NCI-H1417 (cell line): ENCODE measurements at places on chromosomes 6 and 20.

DNA sequence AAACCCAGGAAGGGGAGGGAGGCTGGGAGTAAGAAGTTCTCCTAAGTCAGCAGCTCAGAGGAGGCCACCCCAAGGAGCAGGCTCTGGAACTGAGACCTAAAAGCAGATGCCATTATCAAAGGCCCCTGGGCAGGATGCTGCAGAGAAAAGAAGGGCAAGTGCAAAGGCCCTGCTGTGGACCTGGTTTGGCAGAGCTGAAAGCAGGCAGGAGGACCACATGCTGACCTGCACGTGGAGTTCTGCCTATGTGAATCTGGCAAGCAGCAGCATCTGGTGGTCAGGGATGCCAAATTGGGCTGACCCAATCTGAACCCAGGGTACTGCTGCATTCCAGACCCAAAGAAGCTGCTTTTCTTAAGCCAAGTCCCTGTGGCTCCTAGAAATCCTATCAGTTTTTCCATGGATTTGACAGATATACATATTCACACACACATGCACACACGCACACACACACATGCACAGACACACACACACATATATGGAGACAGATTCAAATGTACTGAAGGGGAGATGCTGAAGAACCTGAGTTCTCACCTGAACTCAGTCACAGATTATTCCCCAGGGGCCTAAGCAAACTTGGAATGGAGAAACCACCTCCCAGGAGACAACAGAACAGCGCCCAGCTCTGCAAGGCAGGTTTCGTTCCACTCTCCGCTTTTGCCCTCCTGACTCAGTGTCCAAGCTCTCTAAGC lies 119.9 kb downstream of the FOXA2 start:
- peak; percentile 54 for DNase-seq

DNA sequence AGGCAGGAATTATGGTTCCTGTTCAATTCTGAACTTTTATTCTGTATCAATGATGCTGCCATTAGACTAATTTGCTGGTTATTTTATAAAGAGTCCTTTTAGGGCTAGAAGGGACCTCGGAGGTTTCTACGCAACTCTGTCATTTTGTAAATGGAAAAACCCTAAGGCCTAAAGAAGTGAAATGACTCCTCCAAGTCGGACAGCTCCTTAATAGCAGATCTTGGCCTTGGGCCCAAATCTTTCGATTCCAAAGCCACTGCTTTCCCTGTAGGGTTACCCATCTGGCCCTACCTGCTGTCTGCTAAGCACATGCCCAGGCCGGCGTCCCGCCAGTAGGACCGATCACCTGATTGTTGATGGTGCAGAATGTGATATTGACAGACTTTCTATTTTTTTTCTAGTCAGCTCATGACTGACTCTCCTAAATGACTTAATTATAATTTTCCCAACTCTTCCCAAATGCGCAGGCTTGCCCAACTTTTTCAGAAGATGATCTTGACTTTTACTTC lies 40.2 kb downstream of the PLEKHG1 start:
- no peak for DNase-seq

DNA sequence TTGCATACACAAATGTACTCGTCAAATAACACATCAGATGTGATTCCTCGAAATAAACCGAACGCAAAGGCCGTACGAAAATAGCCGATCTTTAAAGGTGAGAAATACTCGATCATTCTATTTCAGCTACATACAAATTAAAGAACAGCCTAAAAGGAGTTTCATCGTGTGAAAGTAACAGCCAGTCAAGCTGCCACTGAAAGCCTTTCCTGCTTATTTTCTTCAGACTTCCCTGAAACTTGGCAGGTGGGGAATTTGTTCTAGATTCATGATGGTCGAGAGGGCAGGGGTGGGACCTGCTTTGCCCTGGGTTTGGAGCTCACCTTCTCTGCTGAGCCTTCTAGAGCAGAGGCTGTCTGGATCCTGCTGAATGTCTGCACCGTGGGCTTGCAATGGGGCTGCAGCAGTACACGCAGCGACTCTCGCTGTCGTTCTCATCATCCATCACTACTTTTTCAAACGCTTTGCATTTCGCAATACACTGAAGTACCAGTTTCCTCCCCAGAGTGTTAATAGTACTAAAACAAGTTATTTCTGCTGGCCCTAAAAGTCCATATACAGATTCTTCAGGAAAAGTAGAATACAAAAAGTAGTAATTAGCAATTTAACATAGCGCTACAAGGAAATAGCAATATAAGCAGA lies 16.2 kb downstream of the FOXC1 start:
- no peak for DNase-seq

- no peak for DNase-seq
These were observed 124.2 kb downstream of the LRRC1 start for GRCh38 chr6:53918854-53919510.

DNA sequence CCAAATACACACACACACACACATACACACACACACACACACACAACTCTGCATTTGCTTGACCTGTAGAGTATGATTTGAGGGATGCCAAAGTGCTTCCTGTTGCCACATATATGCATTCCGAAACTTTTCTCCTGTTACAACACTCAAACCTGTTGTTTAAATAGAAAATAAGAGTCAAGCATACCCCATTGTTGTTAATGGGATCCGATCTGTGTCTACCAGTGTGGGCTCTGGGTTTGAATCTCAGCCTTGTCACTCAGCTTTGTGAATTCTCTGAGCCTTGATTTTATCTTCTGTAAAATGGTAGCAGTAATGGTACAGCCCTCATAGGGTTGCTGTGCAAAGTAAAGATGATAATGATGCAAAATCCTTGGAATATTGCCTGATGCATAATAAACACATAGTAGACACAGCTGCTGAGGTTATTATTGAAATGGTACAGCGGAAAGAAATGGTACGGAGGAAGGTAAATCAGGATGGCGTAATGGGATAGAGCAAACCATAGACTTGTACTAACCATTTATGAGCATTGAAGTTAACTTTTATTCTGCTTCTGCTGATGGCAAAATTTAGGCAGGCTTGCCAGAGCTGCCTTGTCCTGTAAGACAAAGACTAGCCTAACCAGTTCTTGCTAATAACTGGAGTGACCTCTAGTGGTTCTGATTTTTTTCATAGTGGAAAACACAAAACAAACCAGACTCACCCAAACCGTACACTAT lies 113.5 kb upstream of the PHACTR1 start:
- DNase-seq = no peak

- no peak for DNase-seq
These were observed 135.5 kb downstream of the CLIC5 start for GRCh38 chr6:45880159-45880558.

DNA sequence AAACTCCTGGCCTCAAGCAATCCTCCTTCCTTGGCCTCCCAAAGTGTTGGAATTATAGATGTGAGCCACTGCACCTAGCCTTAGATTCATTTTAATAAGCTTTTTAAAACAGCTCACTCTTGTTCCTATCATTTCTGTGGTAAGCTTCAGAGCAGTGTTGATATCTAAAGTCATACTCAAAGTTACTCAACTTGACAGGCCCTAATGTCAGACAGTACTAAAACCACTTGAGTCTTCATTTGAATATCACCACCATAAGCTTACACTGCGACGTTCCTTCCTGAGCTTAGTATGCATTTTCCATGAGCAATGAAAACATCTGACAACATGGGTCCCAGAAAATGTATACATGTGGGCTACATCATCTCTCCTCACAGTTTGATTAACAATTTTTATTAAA lies 6.0 kb downstream of the FUCA2 start:
- DNase-seq = no peak

DNA sequence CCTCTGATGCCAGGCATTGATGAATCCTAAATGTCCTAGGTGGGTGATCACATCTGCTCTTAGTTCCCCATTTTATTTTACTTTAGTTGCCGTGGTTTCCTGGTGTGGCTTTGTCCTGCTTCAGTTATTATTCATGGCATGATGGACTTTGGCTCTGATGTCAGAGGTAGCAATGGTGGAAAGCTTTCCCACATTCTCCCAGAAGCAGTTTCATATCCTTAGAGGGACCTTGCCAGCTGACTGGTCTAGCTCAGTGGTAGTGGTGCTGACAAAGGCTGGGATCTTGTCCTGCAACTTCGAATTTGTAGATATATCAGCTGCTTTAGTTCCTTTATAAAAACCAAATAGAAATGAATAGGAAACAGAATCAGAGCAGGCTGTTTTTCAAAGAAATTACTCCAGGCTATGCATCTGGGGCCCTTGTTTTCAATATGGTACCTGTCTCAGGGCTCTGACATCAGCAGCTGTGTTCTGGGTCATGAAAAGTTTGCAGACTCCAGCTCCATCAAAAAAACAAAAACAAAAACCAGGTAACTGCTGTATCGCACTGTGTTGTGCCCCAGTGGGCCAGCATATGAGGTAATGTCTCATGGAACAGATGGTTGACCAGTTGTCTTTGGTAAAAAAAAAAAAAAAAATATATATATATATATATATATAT lies 133.7 kb downstream of the PLCB4 start:
- DNase-seq = no peak

DNA sequence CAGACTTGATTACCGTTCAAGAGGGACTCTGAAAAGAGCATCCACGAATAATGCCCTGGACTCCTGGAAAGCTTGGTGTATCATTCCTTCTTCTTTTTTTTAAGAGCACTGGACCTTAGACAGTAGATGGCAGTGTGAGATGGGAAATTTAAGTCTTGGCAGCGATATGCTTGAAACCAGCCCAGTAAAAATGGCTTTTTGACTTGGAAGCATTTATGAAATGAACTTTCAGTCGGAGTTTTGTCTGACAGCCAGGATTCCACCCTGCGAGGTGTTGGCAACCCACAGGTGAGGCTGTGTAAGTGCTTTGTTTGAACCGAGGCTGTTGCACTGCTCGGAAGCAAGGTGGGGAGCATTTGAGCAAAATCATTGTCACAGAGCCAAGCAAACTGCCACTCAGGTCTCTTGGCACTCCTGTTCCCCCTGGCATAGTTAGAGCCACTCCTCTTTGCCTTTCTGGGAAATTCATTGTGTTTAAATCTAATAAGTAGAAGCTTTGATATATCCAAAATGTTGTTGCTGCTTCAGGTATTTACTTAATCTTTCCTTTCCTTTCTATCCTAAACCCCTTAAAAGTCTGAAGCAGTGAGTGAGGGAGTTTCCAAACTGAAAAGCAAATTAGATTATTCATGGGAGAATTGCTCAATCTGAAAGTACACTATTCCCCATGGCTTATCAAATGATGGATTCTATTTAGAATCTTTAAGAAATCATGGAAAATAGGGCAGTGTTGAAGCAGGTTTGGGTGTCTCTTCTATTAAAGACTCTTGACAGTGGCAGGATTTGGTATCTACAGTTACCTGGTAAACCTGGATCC lies 272.8 kb upstream of the SLC35B3 start:
- peak; percentile 35 for DNase-seq

DNA sequence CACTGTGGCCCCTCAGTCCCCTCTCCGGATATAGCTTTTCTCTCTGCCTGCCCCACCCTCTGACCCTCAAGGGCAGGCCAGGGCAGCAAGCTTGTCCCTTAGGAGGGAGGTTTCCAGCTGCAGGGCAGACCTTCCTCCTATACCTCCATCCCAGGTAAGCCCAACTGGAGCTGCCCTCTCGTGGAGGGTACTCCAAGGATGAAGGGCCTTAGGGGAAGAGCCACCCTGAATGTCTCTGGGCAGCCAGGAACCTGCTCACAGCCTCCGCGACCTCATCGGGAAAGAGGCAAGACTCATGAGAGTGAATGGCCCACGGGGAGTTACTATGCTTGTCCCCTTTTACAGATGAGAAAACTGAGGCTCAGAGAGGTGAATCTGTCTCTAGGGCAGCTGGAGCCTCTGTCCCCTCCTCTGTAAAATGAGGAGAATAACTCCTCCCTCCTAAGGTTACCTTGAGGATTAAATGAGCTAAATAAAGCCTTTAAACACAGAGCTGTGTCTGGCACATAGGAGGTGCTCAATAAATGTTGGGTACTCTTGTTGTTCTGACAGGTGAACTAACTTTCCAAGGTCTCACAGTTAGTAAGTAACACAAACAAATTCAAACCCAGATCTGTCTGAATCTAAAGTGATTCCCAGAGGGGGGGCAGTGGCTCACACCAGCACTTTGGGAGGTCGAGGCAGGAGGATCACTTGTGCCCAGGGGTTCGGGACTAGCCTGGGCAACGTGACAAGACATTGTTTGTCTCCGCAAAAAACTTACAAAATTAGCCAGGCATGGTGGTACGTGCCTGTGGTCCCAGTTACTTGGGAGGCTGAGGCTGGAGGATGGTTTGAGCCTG lies 12.1 kb downstream of the SRXN1 start:
- no peak for DNase-seq

DNA sequence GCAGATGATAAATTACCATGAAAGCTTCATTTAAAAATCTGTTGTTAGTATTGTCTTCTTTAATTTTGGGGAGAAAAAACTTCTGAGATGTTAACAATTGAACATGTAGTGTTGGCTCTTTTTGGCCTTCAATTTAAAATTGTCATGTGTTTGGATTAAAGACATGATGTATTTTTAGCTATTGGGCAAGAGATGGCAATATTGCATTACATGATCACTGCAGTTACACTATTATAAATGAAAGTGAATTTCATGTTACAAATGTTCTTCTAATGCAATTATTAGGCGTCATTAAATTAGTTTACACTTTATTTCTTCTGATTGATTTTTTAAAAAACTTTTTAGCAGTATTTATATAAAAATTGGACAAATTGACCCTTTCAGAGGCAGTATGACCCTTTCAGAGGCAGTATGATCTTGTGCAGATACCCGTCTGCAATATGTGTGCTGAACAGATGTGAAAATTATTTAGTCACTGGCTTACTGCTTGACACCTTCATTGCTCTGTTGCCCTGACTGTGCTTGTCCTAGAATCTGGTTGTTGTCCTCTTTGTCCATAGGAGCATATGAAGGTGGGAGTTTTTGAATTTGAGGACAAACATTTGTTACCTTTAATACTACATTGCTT lies 25.8 kb downstream of the CDKAL1 start:
- DNase-seq = no peak

GRCh38 chr6:159957071-159957673 lies 11.7 kb upstream of the IGF2R start:
- DNase-seq = no peak

GRCh38 chr6:7681449-7681848 lies 44.5 kb upstream of the BMP6 start:
- DNase-seq = no peak

GRCh38 chr6:82889143-82889542 lies 176.5 kb downstream of the UBE3D start:
- DNase-seq = no peak

DNA sequence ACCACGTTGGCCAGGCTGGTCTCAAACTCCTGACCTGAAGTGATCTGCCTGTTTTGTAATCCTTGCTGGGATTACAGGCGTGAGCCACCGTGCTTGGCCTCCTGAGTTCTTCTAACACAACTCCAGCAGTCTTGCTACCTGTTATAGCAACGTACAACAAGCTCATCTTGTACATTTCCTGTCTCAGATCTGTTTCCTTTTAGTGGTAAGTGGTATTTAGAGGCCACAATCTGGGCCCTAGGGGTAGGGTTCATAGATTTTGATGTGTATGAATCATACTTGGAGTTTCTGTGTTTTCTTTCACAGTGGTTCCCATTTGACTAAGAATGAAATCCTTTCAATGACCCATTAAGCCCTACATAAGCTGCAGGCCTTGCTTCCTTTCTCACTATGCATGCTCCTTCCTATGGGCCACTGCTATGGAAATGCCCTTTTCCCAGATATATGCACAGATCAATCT lies 27.1 kb upstream of the SYNCRIP start:
- DNase-seq = no peak
